ENCODE measurements at places on chromosomes 1 and 21. TPM values are rescaled to one million over a fixed set of nuclear protein-coding genes. Genes with fewer than 3 reads are reported as not detected.

KCNJ9 gene
- total RNA-seq = 1.2 TPM

DNA sequence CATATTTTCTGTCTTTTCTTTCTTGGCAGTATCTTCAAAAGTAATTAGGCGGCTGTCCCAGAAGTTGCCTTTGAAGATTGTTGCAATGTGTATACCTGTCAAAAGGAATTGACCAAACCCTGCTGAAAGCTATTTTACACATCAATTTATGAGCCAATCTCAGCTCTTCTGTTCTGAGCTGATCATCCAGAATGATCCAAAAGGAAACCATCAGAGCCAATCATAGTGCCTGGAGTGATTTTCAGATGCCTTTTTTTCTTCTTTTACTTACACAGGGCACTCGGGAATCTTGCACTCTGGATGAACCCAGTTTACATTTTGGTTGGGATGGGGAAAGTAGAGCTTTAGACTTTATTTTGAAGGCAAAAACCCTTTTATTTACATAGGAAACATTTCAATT is 21.8 kb upstream of the APOBEC4 start:
- no peak for DNase-seq

KCNA2 gene
- 9.4 TPM for total RNA-seq

LRRC3 gene
- 2.2 TPM for total RNA-seq

S100A3 gene
- not detected for total RNA-seq

DNA sequence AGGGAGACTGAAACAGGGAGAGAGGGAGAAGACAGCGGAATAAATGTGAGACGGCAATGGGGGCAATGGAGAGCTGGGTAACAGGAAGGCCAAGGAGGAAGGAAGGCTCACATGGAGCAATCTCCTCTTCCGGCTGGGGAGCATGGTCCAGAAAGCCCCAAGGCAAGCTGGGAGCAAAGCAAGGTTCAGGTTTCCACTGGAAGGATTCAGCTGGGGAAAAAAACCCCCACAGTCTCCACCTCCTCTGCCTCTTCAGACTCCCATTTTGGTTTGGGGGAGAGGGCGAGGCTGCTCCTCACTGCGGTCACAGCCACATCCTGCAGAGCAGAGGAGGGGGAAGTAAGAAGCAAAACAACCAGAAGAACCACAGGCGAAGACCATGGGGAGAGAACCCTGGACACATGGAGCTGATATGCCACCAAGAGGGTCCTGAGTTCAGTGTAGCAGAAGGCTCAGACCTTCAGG is 650 bp downstream of the TNFAIP8L2 start:
- no peak for DNase-seq

DNA sequence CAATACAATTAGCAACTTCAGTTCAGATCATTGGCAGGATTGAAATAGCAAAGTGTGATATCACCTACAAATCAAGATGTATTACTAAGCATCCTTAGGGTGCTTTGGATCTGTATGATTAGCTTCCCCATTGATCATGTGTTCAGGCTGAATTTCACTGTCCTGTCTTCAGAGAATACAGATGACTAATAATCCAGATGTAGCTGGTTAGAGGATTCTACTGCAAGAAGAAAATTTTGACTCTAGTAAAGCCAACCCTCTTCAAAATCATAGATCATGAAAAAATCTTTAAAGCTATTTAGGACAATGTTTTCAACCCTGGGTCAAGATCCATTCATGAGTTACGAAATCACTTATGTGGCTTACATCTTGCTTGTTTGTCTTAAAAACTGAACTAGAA is 184.4 kb downstream of the PTGER3 start:
- no peak for DNase-seq

GRCh38 chr21:32388306-32388705 is 4.5 kb downstream of the URB1 start:
- no peak for DNase-seq

- DNase-seq = peak; percentile 84
Observed at GRCh38 chr1:209627732-209628196, 24.5 kb downstream of the LAMB3 start.

CBR1 gene
- total RNA-seq = 101 TPM

- DNase-seq = no peak
Observed at GRCh38 chr1:115746021-115746690, 22.4 kb downstream of the CASQ2 start.

GRCh38 chr1:234533034-234533891 is 54.3 kb upstream of the TARBP1 start:
- no peak for DNase-seq

SMPDL3B gene
- total RNA-seq = not detected

- DNase-seq = no peak
Observed at GRCh38 chr1:61343734-61344420, 261.5 kb downstream of the NFIA start.

NTRK1 gene
- not detected for total RNA-seq

- DNase-seq = no peak
Observed at GRCh38 chr1:98327220-98327861, 334.2 kb upstream of the SNX7 start.

GRCh38 chr1:184533049-184533448 is 146.2 kb downstream of the C1orf21 start:
- DNase-seq = no peak

DNA sequence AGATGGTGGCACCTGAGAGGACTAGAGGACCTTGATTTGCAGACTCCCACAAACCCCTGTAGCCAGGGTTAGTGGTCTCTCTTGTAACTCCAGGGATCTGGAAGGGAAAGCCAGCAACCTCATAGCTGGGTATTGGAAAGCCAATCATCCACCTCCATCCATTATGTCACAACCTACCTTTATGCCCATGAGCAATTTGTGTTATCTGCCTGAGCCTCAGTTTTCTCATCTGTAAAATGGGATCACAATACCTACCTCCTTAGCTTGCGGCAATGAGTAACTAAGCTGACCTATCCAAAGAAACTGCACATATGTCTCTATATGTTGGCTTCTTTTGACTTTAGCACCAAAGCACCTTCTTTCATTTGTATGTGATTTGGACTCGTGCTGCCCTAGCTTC is 14.5 kb downstream of the DLGAP3 start:
- no peak for DNase-seq

- no peak for DNase-seq
Observed at GRCh38 chr1:68800182-68800581, 303.3 kb upstream of the DEPDC1 start.

- no peak for DNase-seq
Observed at GRCh38 chr1:109262231-109263055, 13.1 kb downstream of the CELSR2 start.

DNA sequence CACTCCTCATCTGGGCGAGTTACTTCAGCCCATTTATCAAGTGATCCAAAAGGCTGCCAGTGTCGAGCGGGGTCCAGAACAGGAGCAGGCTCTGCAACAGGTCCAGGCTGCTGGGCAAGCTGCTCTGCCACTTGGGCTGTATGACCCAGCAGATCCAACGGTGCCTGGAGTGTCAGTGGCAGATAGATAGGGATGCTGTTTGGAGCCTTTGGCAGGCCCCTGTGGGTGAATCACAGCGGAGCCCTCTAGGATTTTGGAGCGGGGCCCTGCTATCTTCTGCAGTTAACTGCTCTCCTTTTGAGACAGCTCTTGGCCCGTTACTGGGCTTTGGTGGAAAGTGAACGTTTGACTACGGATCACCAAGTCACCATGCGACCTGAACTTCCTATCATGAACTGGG is 7.5 kb downstream of the MMEL1 start:
- no peak for DNase-seq

Data from ascending aorta (tissue), 2 donors.